BJ (cell line): ENCODE measurements at places on chromosomes 1 and 21.

DNA sequence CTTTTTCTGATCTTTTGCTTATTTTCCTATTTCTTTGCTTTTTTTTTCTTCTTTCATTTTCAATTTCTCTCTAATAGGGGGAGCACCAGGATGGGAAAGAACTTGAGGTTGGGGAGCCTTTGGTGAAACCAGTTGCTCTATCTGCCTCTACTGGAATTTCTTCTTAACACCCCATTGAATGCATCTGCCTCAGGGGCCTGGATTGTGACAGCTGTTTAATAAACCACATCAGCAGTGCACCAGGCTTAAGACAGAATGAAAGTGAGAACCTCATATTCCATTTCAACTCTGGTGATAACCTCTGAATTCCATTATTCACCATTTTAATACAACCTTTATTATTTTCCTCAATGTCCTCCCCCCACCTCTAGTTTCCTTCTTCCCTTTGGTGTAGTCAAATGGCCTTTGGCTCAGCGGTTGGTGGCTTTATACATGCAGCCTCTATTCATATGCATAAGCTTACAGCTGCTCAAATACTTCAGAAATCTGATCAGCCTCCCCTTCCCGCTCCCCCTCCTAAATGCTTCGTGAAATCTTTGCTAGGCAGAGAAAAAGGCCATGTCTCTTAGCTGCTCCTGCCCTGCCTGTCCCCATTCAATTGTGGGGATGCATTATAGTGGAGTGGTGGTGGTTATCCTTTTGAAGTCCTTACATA, 537.3 kb upstream of the PLXNA2 start:
- no peak for DNase-seq

DNA sequence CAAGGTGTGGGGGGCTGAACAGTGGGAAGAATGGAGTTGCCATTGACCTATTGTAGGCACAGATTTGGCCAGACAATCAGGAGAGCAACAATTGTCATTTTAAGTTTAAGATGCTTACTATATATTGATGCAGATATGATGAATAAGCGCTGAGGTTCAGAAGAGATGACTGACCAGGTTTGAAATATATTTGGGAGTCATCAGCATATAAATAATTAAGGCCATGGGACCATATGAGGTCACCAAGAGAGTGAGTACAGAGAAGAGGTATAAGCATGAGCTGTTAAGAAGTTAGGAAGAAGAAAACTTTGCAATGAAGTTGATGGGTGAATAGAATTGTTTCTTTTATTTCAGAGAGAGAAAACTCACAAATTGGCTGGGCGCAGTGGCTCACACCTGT, 4.5 kb upstream of the GADD45A start:
- no peak for DNase-seq

DNA sequence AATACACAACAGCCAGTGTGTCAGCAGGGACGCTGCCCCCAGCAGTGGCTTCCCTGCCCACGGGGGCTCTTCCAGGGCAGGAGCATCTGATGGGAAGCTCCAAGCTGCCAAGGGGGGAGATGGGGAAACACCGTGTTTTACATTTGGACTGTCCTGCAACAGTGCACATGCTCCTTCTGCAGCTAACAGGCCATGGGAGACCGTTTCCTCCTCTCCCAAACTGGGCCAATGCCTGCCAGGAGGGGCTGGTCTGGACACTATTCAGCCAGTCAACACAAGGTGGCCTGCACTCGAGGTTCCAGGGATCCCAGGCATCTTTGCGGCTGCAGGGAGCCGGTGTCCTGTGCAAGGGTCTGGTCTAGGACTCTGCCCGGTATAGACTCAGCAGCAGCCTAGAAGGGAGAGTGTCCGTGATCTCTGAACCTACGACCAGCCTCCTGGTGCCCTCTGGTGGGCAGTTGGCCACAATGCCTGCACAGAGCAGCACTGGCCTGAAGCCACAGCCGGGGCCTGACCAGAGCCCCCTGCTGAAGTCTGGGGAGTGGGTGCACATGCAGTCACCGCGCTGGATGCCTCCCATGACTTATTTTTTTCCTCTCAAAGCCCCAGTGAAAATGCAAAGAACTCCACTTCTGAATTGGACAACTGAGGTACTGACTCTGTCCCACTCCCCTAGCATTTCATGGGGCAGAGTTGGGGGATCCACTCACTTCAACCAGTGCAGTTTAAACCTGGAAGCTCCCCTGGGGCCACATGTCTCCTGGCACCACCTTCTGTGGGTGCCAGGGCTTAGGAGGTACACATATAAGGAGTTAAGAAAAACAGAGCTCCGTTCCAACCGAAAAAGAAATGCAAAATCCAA, 33.3 kb downstream of the RCC2 start:
- DNase-seq = no peak

DNA sequence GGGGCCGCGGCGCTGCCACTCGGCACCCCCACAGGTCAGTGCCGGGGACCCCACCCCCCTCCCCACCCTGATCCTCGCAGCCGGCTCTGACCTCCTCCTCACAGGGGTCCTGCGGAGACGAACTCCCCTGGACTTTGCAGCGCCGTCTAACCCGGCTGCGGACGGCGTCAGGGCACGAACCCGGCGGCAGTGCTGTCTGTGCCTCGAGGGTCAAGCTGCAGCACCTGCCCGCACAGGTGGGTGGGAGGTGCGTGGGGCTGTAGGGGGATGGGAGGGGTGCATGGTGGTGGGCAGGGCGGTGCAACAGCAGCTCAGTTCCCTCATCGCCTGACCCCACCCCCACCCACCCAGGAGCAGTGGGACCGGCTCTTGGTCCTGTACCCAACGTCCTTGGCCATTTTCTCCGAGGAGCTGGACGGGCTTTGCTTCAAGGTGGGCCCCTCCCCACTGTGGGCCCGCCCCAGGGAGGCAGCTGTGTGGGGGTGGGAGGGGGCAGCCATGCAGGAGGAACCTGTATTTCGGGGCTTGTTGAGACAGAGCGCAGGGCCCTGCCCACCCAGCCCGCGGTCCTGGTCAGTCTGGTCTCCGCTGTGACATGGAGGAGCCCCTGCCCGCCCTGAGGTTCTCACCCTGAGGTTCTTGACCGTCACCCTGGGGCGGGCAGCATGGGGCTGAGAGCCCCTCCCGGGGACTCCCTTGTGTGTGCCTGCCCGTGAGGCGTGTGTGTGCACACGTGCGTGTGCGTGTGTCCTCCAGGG, 4.9 kb downstream of the PLEKHN1 start:
- no peak for DNase-seq

GRCh38 chr1:225113265-225113664, 183.8 kb downstream of the DNAH14 start:
- no peak for DNase-seq

- no peak for DNase-seq
These were observed 67.8 kb downstream of the TOMM20 start for GRCh38 chr1:235060607-235061470.

- DNase-seq = no peak
These were observed 1.6 kb upstream of the DDX59 start for GRCh38 chr1:200671235-200671786.

DNA sequence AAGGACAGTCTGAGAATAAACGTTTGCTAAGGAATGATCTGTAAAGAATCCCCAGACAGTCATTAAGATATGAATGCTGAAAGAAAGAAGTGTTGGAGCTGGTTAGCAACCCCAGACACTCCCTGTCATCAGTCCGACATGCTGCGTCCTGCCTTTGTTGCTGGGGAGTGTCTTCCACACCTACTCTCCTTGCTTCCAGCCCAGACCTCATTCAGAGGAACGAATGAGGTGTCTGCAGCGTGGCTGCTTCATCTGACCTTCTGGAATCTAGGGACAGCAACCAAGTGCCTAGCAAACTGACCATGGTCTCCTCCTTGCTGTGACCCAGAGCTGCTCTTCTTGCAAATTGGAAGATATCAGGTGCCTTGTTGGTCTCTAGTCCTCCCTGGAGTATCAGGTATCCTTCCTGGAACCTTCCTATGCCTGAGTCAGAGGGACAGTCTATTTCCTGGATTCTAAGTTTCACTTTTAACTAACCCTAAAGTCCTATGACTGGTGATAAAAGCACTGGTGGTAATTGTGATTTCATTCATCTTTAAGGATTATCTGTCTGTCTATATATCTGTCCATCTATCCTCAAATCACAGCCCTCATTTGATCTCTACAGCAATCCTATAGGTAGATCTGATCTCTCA, 45.3 kb downstream of the NFASC start:
- no peak for DNase-seq

- DNase-seq = no peak
These were observed 180.0 kb upstream of the KCND3 start for GRCh38 chr1:112169517-112169916.

GRCh38 chr1:27690183-27690582, 18.2 kb upstream of the IFI6 start:
- no peak for DNase-seq

GRCh38 chr1:214718724-214719123, 115.7 kb downstream of the CENPF start:
- no peak for DNase-seq

DNA sequence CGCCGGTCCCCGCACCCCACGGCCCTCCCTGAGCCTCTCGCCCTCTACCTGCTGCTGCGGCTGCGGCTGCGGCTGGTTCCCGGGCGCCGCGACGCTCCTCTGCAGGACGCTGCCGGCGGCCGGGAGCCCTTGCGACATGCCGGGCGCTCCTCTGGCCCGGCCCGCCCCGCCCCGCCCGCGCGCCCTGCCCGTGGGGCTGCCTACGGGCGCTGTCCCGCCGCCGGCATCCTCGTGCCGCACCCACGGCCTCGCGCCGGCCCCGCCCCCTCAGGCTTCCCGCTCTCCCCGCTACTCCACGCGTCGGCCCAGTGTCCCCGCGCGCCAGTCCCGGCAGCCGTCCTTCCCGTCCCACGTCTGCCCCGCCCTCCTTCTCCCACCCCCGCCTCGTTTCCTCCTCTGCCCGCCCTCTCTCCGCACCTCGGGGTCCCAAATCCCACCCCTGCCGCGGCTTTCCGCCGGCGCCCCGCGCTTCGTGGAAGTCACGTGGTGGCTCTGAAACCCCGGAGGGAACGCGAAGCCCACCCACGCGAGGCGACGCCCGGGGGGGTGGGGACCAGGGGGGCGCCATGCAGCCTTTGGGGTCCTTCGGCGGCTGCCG, at the start of gene BATF3:
BATF3 (minus strand) TSS at position 216 of the 598 bp plus-strand sequence; CDS start at position 138, 78 bp downstream.
- no peak for DNase-seq

DNA sequence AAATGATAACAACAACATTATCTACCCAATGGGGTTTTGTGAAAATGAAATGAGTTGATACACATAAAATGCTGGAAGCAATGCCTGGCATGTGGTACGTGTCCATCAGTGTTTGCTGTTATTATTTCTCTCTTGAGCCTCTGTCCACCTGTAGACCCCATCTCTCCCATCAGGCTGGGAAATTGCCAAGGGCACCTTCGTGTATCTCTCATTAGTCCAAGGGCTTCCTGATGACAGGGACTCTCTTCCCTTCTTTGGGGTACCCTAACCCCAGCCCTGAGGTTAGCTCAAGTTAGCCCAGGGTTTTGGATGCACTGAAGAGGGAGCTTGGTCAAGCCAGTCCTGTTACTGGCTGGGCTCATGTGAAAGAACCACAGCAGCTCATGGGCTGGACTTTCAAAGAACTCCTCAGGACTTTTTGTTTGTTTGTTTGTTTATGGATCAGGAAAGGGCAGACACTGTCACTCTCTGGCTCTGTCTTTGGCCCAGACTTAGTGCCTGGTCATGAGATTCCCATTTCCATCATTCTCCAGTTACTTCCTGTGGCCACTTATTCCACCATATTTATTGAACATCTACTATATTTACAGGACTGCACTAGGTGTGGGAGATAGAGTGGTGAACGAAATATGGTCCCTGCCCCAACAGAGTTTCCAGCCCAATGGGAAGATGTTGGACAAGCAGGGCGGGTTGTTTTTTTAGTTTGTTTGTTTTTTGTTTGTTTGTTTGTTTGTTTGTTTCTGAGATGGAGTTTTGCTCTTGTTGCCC, 57.4 kb downstream of the NAV1 start:
- no peak for DNase-seq

DNA sequence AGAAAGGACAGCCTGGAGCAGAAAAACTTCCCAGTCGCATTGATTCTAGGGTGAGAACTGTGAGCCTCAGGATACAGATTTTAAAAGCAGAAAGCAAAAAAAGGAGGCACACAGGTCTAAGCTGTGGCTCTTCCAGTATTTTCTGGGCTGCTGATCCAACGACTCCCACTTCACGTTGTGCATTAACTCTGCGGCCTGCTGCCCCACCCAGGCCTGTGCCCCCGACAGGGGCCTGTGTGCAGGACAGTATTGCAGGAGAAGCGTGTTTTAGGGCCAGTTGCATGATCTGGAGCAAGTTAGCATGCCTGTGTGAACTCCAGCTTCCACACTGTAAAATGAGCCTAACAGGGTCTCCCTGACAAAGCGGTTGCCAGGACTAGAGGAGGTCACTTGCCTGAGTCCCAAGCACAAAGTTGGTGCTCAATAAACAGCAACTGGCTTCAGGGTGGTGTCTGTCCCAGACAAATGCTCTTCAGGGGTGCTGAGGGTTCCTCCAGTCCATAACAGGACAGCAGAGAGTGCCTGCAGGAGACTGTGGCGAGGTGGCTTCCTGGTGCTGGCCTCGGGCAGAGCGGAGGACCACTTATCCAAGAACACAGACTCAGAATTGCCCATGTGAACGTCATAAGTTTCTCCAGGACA, 66.8 kb upstream of the RAB4A start:
- no peak for DNase-seq

DNA sequence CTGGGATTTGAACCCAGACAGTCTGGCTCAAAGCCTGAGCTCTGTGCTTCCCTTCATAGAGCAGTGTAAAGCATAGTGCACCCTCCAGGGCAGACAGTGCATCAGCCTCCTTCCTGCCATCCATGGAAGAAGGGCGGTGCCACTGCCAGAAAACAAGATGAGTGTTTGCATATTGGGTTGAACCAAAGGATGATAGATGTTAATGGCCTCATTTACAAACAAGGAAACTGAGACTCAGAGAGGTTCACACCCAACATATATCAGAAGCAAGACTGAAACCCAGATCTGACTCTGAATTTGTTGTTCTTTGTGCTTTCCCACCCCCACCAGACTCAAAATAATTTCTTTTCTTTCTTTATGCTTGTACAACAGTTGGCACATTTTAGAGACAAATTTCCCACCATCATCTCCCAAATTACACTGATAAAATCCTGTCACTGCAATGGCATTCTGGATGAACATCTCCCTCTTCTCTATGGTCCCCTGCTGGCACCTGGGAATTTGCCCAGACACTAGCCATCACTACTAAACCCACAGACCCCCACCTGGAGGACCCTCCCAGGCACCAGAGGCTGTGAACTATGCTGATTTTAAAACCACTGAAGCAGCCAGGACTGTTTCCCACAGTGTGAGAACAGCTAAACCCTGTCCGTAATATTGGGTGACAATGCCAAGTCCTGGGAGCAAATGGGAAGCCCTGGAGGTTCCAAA, 45.4 kb upstream of the MPZL1 start:
- DNase-seq = no peak

DNA sequence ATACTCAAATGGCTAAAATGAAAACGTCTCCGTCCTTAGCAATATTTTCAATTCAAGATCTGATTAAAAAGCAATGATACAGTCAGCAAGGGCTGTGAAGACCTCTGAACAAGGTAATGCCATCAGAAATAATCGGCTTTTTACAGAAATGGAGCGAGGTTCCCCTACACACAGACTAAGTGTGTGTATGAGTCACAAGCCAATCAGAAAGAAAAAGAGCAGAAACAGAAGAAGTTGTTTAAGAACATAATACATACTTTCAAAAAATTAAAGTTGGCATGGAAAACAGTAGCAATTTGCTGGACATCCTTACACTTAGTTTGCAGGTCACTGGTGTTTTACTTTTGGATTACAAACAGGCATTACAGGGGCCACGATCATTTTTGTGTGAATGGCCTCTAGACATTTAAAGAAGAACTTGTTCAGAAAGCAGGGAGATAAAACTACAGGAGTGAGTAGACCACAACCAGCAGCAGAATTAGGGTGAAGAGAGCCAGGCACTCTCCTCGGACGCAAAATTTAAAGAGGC, 350.0 kb upstream of the RUNX1 start:
- DNase-seq = no peak
